Activated CD8-positive, alpha-beta T cell treated with anti-CD3 and anti-CD28 coated beads, Interleukin-2, amount 10 ng/mL, durations not matched to agents 7 days and 5 days (primary cell): ENCODE measurements at places on chromosomes 1 and 21. TPM values are rescaled to one million over a fixed set of nuclear protein-coding genes. Genes with fewer than 3 reads are reported as not detected.

DNA sequence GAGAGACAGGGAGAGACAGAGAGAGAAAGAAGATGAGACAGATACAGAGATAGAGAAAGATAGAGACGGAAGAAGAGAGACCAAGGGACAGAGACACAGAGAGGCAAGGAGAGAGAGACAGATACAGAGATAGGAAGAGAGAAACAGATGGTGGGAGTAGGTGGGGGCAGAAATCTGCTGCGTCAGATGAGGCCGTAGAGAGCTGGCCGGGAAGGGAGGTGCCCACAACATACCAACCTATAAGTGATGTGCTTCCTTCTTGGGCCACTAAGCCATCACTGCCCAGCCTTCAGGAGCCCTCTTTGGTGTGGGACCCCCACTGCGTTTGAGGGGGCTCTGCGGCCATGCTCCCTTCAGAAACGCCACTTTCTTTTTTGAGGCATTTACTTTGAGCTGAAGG is 307.6 kb upstream of the VAMP3 start:
- no peak for DNase-seq

The KRTAP21-2 gene
- not detected for total RNA-seq

The DLGAP3 gene
- total RNA-seq, result 0.29 TPM

- no peak for DNase-seq
Observed at GRCh38 chr1:233261206-233261605, 34.3 kb downstream of the PCNX2 start.

- DNase-seq, result no peak
Observed at GRCh38 chr1:55631509-55631908, 416.3 kb upstream of the USP24 start.

DNA sequence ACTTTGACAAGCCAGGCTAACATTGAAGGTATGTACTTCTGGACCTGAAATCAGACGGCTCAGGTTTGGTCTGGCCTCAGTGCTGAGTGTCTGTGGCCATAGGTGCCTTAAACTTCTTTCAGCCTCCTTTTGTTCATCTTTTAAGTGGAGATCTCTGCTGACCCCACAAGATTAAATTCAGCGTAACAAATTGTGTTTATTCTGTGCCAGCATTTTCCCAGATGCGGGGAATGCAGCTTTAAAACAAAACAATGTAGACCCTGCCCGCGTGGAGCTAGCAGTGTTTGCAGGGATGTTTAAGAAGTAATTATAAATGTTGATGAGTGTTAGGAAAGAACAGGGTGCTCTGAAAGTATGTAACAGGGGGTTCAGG is 923 bp downstream of the CAP1 start:
- no peak for DNase-seq

The SLC2A5 gene
- total RNA-seq, result not detected

GRCh38 chr1:33455539-33456501 is 16.6 kb upstream of the ZSCAN20 start:
- peak; percentile 77 for DNase-seq

The ESRRG gene
- total RNA-seq, result not detected

DNA sequence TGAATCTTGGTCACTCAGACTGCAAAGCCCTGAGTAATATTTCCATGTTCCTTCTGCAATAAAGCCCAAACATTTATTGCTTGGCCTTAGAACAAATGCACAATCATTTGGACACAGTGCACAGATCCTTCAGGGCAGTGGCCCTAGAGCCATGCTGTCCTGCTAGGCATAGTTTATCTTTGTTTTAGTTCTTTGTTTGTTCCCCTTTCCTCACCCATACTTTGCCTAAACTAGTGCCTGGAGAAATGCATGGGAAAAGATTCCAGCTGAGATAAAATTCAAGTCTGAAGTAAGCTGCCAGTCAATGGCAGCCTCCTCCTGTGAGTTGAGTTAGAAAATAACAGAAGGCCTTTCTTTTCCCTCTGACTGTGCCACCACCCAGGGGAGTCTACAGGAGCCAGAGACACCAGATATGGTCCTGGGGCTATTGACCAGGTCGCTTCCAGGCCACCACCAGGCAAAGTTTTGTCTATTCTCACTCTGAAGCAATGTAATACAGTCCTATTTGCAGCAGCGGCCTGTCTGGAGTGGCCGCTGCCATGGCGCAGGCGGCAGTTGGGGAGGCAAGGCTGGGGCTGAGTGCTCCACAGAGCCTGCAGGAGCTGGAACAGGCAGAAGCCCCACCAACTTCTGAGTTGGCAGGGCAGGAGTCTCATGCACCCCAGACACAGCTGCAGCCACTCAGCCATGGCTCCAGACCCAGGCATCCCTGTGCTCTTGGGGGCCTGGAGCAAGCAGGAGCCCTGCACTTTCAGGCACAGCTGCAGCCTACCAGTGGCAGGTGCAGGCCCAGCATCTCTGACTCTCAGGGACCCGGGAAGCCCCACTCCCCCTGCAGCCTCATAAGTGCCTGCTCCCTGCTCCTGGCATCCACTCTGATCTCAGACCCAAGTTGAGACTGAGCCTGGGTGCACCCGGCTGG is 258.6 kb downstream of the GPATCH2 start:
- no peak for DNase-seq

DNA sequence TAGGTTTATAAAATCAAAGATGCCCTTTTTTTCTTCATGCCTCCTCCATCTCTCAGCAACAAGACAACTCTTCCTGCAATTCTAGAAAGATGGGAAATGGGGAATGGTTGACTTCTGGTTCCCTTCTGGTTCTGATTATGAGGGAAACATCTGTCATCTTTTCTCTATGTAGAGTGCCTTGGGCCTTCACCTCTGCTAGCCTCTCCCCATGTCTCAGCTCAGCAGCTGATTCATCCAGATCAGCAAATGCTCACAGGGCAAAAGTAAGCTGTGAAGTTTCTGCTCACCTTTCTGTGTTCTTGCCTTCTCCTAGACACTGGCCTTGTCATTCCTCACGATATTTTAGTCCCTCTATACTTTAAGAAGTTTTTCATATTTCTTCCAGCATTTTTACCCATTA is 17.8 kb upstream of the BECN2 start:
- no peak for DNase-seq

GRCh38 chr1:60113596-60113995 is 40.0 kb upstream of the C1orf87 start:
- DNase-seq, result no peak

The COL24A1 gene
- total RNA-seq, result not detected

DNA sequence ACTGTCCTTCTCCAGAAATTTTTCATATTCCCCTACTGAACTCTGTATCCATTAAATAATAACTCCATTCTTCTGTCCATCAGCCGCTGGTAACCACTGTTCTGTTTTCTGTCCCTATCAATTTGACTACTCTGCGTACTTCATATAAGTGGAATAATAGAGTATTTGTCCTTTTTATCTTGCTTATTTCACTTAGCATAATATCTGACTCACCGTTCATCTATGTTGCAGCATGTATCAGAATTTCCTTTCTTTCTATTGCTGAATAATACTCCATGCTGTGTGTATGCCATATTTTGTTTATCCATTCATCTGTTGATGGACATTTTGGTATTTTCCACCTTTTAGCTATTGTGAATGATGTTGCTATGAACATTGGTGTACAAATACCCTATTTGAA is 71.9 kb downstream of the CEP350 start:
- DNase-seq, result no peak

DNA sequence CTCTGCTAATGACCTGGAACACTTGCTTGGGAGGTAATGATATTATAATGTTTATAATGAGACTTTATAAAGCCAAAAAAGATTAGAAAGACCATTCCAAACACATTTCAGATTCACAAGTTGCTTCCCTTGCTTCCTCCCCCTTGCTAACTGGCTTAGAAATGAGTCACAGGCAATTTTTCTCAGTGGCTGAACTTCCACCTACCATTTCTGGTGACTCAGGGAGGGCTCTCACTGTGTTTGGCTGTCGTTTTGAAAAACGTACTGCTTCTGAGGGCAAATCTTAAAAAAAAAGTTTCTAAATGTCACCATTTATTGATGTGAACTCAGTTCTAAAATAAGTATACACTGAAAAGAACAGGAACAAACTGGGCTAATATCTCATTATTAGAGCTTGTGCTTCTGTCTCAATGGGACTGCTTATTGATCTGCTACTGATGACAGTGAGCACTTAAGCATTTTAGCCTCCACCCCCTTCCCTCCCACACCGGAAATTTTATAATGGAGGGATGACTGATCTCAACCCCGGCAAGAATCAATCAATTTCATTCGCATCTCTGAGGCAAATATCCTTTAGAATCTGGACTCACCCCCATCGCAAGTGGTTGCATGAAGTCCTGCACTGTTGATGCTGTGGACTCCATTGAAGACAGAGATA is 278.3 kb downstream of the KCTD3 start:
- no peak for DNase-seq

The CSMD2 gene
- not detected for total RNA-seq

The CELA3B gene
- total RNA-seq, result not detected

DNA sequence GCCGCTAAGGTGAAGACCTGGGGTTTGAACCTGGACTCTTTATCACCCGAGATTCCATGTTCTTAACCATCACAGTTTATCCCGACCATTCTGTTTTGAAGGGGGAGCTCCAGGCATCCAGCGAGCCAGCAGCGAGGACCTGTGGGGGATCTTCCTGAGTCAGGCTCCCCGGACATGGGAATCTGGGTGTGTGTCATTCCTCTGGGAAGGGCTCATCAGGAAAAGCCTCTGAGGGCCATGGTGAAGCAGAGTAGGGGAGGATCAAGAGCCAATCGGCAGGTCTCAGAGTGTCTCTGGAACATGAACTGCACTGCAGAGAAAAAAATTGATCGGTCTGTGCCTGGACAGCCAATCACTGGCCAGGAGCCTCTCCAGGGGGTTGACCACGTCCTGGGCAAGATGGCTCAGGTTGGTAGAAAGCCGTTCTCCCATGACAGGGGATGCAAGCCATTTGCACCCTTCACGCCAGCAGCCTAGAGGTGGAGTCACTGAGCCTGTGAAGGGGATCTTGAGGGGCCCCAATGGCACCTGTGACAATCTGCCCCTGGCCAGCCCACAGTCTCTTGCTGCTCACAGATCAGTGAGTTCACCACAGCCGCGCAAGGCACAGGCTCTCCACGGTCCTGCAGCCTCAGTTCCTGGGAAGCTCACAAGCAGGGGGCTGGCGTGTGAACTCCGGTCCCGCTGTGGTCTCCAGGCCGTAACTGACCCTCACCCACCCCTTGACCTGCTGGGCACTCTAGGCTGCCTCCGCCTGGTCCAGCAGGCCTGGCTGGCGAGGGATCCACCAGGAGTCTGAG is 20.4 kb upstream of the ACTRT2 start:
- DNase-seq, result no peak

- DNase-seq, result peak; percentile 37
Observed at GRCh38 chr1:151907363-151908139, 1.8 kb downstream of the THEM4 start.

DNA sequence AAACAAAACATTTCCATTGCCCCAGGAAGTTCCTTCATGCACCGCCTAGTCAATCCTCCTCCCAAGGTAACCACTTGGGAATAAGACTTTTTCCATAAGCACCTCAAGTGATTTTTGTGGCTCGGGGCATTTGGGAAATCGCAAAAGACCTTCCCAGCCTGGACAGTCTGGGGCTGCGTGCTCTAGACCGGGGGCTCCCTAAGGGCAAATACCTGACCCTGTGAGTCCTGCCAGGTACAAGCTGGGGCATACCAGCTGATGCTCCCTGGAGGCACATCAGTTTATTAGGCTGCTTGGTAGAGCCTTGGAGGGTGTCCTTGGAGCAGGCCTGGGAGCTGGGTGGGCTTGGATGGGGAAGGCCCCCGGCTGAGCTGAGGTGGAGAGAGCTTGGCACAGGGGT is 34.4 kb downstream of the ALPL start:
- DNase-seq, result no peak

The OR2L13 gene
- not detected for total RNA-seq

- DNase-seq, result no peak
Observed at GRCh38 chr21:44816761-44817505, 929 bp downstream of the SUMO3 start.

DNA sequence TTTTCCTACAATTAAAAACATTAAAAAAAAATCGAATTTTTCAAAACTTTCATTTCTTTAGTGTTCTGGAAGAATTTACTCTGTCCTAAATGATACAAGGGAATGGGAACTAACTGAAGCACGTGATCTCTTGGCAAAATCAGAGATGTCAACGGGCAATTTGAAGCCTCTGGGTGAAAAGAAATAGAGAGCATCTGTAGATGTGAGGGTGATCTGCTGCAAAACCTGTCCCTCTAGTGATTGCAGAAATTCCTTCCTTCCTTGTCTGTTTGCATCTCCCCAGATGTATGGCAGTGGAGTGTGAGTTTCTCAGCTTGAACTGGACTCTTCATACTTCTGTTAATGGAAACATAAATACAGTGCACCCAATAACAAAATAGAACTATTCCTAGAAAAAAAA is 100.5 kb upstream of the S1PR1 start:
- no peak for DNase-seq

- DNase-seq, result no peak
Observed at GRCh38 chr1:34906756-34907155, 22.7 kb downstream of the DLGAP3 start.

GRCh38 chr1:207748737-207749528 is 2.9 kb upstream of the CD46 start:
- DNase-seq, result no peak

- no peak for DNase-seq
Observed at GRCh38 chr1:54080598-54081049, 27.2 kb downstream of the TCEANC2 start.

DNA sequence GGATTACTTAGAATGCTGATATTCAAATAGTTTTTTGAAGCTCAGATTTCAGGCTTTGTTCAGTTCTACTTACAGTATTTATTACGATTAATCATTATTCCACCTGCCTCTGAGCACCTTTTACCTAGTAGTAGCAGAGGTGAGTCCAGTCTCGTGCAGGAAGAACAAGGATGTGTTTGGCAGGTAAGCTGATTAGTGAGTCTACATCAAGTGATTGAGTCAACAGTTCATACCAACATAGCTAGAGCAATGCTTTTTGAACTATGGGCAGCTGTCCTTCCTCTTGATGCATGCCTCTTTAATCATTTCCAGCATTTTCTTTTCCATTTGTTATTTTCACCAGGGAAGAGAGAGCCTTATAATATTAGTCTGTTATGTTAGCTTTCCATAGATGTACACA is 838.9 kb downstream of the USP25 start:
- no peak for DNase-seq

The PODN gene
- not detected for total RNA-seq

DNA sequence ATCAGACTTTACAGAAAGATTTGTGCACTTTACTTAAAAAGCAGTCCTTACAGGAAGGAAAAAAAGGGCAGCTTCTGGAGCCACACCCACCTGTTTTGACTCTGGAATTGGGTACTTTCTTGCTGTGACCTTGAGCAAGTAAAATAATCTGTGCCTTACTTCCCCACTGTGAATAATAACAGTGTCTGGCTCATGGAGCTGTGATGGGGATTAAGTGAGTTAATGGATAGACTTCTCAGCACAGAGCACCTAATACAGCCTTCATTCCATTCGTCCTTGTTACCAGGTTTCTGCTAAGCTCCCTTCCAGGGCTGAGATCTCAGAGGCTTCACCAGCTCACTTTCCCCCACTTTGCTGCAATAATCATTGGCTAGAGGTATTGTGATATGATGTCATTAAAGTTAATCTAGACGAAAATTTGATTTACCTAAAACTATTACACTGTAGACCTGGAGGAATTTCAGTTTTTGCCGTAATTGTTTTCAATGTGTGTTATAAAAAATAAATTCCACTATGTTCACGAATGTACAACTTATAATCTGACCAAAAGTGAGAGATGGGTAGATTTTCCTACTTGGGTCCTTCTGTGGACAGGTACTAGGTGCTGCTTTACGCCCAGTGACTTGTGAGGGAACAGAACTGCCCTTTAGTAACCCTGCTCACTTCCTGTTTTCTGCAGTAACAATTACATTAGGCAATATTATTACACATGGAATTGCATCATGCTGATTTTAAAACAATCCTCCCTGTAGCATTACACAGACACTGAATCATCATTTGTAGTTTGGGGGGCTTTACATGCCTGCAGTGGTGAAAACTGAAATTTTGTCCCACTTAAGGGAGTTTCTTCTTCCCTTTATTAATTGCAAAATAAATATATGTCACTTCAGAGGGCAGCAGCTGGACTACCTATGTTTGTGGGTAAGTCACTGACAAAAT is 19.7 kb upstream of the ABCG1 start:
- DNase-seq, result peak; percentile 34
